ENCODE measurements at places on chromosomes 11 and 22.

- DNase-seq, result no peak
These were observed 9.0 kb upstream of the COMT start for GRCh38 chr22:19932367-19933206.

- no peak for DNase-seq
These were observed 737 bp downstream of the PPP2R1B start for GRCh38 chr11:111765320-111765983.

- no peak for DNase-seq
These were observed 32.0 kb upstream of the NUP50 start for GRCh38 chr22:45131749-45132148.

- no peak for DNase-seq
These were observed 1.5 kb downstream of the EMID1 start for GRCh38 chr22:29207243-29207550.

DNA sequence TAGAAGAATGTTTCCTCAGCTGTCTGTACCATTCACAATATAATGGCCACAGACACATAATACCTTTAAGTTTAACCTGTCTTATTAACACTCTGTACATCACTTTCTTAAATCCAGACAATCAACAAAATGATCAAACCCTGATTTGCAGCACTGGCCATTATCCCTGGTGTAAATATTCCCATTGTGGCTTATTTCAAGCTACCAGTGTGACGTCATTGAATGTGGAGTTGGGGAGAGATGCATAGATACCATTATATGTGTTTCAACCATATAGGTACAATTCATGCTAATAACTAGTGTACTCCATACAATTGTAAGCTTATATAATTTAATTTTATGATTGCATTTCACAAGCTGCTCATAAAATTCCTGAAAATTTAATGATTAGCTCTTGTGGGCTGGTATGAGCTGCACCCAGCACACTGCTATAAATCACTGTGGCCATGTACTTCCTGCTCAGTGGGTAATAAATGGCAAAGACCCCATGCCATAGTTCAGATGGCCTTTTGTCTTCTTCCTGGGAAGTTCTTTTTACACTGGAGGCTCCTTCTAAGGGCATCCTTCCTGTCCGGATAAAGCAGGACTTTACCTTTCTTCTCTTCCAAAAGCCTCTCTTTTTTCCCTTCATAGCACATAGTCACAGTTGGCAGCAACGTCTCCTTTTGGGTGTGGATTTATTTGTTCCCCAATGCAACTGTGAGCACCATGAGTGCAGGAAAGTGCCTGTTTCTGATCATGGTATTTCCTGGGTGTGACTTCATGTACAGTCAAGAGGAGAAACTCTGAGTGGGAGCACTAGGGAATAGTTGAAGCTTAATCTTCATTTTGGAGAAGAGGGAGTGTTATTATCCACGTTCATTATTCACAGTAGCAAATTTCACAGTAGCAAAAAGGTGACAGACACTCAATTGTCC, 87.8 kb downstream of the MIAT start:
- DNase-seq, result no peak

- DNase-seq, result peak; percentile 69
These were observed 1251.2 kb downstream of the BRD1 start for GRCh38 chr22:48576333-48577013.

DNA sequence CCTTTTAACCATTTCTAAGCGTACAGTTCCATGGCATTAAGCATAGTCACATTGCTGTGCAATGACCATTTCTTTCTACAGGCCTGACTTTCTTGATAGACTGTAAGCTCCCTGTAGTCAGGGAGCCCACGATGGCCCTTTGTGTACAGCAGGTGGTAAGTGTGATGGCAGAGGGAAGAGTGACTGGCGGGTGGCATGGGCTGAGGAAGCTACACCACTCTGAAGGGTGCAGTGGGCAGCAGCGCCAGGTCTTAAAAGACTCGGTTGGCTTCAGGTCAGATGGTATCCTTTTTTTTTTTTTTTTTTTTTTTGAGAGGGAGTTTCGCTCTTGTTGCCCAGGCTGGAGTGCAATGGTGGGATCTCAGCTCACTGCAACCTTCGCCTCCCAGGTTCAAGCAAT, 1.6 kb downstream of the PPM1F start:
- DNase-seq, result no peak

DNA sequence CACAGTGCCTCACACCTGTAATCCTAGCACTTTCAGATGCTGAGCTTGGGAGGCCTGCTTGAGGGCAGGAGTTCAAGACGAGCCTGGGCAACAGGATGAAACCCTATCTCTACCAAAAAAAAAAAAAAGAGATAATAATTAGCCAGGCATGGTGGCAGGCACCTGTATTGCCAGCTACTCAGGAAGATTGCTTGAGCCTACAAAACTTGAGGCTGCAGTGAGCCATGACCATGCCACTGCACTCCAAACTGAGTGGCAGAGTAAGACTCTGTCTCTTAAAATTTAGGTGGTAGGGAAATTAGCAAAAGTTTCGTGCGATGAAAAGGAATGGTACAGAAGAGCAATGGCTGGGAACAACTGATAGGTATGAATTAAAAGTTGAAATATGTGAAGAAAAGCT, 18.0 kb downstream of the ST13 start:
- DNase-seq, result no peak

GRCh38 chr22:45629469-45630089, 42.1 kb upstream of the ATXN10 start:
- no peak for DNase-seq

DNA sequence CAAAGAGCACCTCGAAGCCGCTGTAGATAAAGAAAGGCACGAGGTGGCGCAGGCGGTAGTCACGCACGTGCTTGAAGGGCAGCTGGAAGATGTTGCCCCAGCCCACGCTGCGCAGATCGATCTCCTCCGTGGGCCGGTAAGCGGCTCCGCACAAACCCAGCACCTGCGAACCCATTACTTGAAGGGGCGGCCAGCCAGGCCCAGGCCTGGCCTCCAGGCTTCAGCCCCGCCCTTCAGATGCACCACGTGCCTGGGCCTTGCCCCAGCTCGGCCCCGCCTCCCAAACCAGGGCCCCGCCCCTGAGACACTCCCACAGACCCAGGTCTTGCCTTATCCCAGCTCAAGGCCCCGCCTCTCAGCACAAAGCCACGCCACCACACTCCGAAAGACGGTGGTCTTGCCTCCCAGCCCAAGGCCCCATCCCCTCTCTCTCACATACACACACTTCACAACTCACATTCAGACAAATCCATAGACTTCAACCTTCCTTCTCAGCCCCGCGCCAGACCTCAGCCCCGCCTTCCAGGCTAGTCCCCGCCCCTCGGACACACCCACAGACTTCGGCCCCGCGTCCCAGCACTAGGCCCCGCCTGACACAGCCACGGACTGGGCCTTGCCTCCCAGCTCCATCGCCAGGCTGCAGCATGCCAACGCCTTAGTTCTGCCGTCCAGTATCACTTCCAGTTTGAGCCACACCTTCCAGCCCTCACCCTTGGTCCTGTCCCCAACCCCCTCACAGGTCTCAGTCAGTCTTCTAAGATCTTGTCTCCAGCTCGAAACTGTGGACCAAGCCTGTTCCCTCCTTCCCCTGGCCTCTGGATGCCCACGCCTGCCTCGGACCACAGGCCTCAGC, 7.0 kb downstream of the UNC93B1 start:
- DNase-seq, result peak; percentile 89

GRCh38 chr11:64742889-64743590, 902 bp downstream of the RASGRP2 start:
- DNase-seq, result peak; percentile 76

GRCh38 chr11:84292006-84292405, 1005.8 kb upstream of the CCDC90B start:
- no peak for DNase-seq

DNA sequence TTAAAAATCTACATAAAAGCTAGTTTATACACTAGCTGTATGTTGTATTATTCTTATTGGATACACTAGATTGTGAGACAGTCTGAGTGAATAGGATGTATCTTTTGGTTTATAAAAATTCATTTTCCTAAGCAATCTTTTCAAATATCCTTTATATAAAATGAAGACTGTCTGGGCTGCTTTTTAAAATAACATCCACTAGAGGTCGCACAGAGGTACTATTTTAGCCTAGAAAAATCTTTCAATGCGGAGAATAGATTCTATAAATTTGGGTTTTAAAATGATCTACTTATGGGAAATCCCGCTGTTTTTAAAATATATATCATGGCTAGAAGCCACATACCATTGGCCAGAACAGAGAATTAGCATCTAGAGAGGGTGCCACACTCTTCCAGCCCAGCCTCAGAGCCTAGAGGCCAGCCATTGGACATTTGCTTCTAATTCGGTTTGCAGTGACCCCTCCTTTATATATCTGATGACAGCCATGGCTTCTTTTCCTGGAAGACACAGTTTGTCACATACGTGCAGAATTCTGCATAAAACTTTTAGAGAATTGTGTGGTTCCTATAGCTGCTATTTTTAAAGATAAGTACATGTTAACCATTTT, 7.3 kb downstream of the C11orf97 start:
- no peak for DNase-seq

DNA sequence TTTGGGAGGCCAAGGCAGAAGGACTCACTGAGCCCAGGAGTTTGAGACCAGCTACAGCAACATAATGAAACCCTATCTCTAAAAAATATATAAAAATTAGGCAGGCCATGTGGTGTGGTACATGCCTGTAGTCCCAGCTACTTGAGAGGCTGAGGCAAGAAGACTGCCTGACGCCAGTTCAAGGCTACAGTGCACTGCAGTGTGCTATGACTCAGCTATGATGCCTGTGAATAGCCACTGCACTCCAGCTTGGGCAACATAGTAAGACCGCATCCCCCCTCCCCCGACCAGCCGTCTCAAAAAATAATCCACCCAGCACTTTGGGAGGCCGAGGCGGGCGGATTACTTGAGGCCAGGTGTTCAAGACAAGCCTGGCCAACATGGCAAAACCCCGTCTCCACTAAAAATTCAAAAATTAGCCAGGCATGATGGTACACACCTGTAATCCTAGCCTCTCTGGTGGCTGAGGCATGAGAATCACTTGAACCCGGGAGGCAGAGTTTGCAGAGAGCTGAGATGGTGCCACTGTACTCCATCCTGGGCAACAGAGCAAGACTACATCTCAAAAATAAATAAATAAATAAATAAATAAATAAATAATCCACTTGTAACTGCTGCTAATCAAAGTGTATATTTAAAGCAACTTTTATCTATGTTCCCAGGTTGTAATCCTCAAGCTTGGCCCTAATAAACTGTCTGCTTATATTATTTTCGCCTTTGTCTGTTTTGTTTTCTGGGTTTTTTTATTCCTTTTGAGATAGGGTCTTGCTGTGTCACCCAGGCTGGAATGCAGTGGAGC, 7.8 kb downstream of the HPS5 start:
- peak; percentile 72 for DNase-seq

DNA sequence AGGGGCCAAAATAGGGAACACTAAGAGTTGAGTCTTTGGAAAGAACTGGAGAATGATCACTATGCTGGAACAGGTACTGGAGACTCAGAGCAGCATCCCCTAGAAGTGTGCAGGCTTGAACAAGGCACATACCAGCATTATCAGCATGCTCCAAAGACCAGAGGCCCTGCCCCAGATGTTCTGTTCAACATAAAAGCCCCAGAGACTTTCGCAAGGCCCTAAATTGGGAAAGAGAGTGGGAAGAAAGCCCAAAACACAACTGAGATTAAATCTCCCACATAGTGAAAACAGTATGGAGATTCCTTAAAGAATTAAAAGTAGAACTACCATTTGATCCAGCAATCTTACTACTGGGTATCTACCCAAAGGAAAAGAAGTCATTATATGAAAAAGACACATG, 9.4 kb downstream of the CNGA4 start:
- peak; percentile 43 for DNase-seq

DNA sequence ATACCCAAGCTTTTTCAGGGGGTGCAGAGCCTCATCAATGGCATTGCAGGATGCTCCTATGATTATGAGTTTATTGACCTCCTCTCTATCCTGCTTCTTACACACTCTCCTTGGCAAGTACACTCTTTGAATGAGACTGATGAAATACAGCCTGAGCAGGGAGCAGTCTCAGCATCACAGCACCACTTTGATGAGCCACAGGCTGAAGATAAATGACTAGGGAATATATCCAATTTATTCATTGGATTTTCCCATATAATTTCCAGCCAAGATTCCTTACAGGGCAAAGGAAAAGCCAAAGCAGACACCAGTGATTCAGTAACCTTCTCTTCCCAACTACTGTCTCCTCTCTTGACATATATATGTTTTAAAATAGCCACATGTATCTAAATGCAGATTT, 79.2 kb downstream of the CASP12 start:
- no peak for DNase-seq

DNA sequence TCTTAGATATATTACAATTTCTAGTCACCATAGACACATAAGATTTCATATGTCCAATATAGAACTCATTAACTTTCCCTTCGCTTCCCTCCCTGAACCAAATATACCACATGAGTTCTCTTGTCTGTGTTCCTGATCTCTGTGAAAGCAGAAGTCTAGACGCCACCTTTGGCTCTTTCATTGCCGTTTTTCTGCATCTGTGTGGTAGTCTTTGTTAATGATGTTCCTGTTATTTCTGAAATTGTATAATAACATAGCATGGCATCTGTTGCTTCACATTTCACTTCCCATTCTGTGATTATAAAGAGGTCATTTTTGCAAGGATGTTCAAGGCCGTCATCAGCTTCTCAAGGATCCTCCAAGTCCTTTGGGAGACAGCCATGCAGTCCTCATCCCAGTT, 58.5 kb downstream of the NCAM1 start:
- no peak for DNase-seq

DNA sequence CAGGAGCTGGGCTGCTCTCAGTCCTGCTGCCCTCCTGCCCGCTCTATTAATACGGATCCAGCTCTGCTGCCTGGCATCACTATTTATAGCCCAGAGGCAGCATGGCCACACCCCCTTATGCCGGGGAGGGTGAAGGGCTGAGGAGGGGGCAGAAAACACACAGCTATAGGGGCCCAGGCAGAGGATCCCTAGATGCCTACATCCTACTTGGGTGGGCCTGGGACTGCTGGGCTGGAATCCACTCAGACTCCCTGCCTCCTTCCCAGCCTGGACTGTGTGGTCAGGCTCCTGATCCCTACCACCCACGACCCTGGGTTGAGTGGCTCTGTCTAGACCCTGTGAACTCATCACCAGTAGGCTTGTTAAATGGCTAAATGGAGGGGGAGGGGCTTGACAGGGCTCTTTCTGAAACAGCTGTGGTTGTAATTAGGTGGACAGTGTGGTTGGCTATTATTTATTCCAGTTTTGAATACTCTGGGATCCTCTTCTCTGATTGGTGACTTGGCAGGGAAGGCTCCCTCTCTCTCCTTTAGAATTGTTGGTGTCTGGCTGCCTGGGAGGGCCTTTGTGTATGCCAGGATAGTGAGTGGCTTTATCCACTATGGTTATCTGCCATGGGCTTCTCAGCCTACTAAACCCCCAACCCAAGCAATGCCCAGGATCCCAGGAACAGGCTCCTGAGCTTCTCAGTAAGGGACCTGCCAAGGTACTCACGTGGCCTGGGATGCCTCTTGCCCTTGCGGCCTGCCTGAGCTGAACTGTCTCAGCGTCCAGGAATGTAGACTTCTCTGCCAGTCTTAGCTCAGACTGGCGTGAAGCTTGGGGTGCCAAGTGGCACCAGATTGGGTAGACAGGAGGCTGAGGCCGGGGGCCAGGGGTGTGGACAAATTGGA, 15.2 kb downstream of the PHLDB1 start:
- peak; percentile 92 for DNase-seq
